ENCODE measurements at places on chromosomes 12 and 14. TPM values are rescaled to one million over a fixed set of nuclear protein-coding genes. Genes with fewer than 3 reads are reported as not detected.

TAS2R7 gene
- 0.42 TPM for total RNA-seq

SYNDIG1L gene
- not detected for total RNA-seq

CDKN1B gene
- total RNA-seq: 67.5 TPM

RIPK3 gene
- total RNA-seq: 2.9 TPM

A2M gene
- total RNA-seq: 2,199 TPM

TMEM229B gene
- total RNA-seq: 1.7 TPM

STRN3 gene
- 47.5 TPM for total RNA-seq

CCDC197 gene
- not detected for total RNA-seq

RD3L gene
- 0.09 TPM for total RNA-seq

FBXO34 gene
- 25.8 TPM for total RNA-seq

SLC25A29 gene
- 4.4 TPM for total RNA-seq

RBMS2 gene
- total RNA-seq: 2.3 TPM

NYNRIN gene
- total RNA-seq: 2.5 TPM

PLA2G1B gene
- 1.4 TPM for total RNA-seq

KRT3 gene
- total RNA-seq: not detected

AMHR2 gene
- 0.89 TPM for total RNA-seq

NELL2 gene
- 0.42 TPM for total RNA-seq

PRIMA1 gene
- not detected for total RNA-seq

OR11G2 gene
- not detected for total RNA-seq

ST8SIA1 gene
- total RNA-seq: 0.17 TPM

MIP gene
- total RNA-seq: 0.50 TPM

TMBIM6 gene
- 464 TPM for total RNA-seq

GUCY2C gene
- total RNA-seq: 0.05 TPM

CFAP54 gene
- total RNA-seq: 0.17 TPM

NPFF gene
- not detected for total RNA-seq

MDGA2 gene
- 0.17 TPM for total RNA-seq

TAS2R30 gene
- 12.0 TPM for total RNA-seq

ARMH4 gene
- total RNA-seq: 0.67 TPM

NRL gene
- total RNA-seq: 3.2 TPM

KRT79 gene
- not detected for total RNA-seq

ABCC9 gene
- total RNA-seq: 55.6 TPM

DTX1 gene
- 2.1 TPM for total RNA-seq
